ENCODE measurements at places on chromosomes 2 and 18.
A peak's percentile ranks its signal among the peaks of the same experiment; 100 is the strongest.

DNA sequence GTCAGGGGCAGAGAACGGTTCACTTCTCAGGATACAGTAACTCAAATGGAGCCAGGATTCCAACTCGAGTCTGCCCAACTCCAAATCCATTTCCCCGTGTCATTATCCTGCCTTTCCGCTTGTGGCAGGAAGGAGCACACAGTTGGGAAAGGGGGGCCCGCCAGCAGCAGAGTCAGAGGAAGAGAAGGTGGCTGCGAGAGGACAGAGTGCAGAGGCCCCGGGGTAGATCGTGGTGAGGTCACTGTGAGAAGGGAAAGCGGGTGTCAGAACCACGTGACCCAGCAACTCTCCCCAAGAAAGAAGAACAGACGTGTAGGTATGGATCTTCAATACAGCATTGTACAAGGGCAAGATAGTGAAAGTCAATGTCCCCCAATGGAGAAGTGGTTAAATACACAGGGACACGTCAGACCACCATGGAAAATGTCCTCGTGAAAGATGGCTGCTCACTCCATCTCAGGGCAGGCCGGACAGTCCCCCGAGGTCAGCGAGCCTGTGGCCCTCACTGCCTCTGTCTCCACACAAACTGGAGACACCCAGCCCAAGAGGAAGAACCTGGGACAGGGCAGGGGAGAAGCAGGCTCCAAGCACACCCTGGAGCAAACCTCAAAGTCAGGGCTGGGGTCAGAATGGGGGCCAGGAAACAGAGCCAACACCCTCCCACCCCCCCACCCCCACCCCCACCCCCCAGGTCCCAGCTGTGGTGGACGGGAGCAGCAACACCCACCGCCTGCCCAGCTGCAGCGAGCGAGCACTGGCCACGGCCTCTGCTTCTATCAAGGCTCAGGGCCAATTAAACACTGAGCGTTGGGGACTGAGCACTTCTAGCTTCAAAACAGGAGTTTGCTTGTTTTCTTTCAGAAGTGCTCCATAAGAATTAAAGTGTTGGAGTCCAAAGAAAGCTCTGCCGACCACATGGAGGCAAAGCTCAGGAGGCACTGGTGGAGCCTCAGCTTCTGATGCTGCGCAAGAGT is 92.7 kb downstream of the EIPR1 start:
- no peak for DNase-seq

DNA sequence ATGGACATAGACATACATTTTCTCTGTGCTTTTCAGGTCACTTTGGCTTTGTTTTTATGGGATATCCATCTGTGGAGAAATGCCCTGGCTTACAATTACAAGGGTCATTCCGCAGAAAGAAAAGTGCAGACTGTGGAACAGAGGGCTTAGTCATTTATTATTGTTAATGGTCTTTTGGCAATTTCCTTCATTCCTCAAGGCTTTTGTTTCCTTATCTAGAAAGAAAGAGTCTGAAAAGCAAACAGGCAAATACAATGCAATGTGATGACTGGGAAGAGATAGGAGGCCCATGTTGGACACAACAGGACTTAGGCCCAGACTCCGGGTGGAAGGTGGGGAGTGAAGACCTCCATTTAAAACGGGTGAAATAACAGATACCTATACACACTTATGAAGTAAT is 129.5 kb upstream of the CAVIN2 start:
- no peak for DNase-seq

DNA sequence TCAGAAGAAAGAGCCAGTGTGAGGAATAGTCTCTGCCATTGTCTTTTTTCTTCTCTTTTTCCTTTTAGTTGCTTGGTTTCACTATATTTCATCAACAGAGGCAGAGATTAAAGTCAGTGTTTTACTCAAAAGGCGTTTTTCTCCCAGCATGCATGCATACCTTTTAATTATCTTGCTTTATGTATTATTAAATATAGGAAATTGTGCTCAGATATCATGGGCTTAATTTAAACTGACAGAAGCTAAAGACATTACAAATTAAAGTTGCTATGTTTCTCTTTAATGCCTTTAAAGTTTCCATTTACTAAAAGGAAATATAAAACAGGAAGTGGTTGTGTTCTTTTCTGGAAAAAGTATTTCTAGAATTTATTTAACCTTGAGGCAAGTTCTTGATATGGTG is 223.3 kb upstream of the ATP5MC3 start:
- no peak for DNase-seq

GRCh38 chr2:118835746-118836410 is 11.6 kb downstream of the EN1 start:
- DNase-seq = no peak

DNA sequence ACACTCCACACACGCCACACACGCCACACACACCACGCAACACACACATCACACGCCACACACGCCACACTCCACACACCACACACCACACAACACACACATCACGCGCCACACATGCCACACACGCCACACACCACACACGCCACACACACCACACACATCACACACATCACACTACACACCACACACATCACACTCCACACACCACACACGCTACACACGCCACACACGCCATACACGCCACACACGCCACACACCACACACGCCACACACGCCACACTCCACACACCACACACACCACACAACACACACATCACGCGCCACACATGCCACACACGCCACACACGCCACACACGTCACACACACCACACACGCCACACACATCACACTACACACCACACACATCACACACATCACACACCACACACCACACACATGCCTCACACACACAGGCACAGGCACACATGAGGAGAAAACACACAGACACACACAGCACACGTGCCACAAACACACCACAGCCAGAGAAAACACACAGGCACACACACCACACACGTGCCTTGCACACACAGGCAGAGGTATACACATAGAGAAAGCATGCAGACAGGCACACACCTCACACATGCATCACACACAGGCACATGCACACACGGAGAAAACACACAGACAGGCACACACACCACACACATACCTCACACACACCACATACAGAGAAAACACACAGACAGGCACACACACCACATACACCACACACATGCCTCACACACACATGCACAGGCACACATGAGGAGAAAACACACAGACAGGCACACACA is 241.5 kb upstream of the MYT1L start:
- no peak for DNase-seq

GRCh38 chr2:113283704-113284284 is 5.1 kb upstream of the PAX8 start:
- DNase-seq = no peak

DNA sequence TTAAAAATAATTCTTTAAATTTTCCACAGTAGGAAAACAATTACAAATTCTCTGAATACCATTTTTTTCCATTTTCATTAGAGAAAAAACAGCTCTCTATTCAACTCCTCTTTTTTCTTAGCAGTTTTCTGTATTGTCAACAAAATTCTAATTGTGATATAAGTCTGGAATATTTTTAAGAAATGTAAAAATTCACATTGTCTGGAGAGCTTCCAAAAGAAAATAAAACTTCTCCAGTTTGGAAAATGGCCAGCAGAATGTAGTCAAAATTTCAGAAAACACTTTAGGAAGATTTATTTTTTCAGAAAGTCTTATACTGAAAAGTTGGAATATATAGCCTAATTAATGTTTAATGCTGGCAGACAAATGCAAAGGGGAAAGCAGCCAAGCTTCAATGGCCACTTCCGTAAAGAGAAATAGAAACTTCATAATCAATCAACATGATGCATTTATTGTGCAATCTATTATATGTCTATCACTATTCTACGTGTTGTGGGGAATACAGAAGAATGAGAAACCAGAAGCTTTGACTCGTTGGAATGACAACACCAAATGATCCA is 733.2 kb upstream of the PKDCC start:
- no peak for DNase-seq

GRCh38 chr2:179802051-179802882 is 59.1 kb downstream of the ZNF385B start:
- no peak for DNase-seq

DNA sequence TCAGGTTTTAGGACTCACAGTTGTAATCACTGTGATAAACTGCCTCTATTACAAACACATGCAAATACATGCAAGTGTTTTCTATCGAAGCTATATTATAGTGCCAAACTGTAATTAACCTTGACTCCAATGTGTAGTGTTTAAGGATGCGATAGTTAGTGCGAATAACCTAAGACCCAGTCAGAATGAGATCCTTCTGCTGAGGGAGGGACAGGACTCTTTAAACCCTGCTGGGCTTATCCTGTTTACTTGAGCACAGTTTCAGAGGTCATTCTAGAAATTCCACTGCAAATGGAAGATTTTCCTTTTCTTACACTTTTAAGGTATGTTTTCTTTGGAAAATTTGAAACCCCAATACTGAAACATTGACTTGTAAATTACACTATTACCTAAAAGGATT is 68.2 kb downstream of the CALCRL start:
- no peak for DNase-seq

DNA sequence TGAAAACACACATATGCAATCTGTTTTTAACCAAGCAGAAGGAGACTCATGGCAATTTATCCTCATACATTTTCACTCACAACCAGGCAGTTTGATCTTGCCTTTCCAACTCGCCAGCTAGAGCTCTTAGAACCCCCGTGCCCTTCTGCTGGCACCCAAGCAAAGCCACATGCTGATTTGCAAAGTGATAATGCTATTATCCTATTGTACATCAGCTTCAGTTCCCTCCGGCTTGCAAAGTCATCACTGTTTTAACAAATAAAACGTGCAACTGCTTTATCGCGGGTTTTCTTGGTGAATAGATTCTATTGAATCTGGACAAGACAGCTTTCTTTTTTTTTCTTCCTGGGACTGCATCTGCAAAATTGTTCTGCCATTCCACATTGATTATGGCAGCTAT is 314.6 kb downstream of the LNPK start:
- no peak for DNase-seq

DNA sequence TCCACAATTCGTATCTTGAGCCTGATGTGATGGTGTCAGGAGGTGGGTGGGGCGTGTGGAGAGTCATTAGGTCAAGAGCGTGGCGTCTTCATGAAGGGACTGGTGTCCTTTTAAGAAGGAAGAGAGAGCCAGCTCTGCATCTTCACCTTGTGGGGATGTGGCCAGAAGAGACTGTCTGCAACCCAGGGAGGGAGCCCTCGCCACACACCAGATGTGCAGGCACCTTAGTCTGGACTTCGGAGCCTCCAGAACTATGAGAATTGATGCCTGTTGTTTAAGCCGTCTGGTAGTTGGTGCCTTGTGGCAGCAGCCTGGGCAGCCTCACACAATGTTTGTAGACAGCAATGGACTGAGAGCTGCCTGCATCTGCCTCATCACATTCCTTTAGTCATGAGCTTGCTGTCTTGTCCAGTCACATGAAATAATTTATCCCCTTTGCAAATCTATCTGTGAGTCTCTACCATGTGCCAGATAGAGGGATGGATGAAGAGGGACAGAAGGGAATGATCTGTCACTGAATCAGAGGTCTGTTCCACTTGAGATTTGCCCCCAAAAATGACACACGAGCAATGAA is 61.0 kb downstream of the MYT1L start:
- no peak for DNase-seq

DNA sequence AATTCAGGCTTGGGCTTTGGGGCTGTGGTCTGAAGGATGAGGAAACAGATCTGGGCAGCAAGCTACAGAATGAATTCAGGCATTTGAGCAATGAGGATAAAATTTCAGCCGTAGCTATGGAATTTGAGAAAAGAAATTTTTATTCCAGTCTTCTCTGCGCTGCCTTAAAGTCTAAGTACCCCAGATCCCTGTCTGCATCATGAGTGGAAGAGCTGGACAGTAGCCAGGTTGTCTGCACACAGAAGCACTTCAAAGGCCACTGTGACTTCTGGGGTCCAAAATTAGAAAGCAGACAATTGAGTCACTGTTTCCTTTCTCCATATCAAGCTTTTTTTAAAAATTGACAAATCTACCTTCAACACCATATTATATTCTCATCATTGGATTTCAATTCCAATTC is 787.6 kb upstream of the GCFC2 start:
- peak; percentile 5 for DNase-seq

DNA sequence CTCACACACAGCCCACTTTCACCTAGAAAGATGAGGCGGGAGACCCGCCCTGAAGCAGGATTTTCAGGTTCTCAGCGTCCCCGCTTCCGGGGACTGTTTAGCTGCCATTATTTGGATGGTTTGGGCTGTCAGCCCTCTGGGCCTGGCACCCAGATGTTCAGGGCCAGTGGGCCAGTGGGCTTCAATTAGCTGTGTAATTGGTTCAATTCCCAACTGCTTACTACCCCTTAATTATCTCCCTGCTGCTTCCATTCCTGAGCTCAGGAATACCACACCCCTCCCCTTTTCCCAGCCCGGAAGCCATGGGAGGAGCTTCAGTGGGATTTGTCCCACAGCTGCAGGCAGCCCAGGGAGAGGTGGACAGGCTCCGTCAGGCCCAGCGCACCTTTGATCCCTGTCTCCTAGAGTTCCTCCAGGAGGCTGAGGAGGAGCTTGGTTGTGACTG is 114.1 kb upstream of the MYCN start:
- DNase-seq = peak; percentile 35

DNA sequence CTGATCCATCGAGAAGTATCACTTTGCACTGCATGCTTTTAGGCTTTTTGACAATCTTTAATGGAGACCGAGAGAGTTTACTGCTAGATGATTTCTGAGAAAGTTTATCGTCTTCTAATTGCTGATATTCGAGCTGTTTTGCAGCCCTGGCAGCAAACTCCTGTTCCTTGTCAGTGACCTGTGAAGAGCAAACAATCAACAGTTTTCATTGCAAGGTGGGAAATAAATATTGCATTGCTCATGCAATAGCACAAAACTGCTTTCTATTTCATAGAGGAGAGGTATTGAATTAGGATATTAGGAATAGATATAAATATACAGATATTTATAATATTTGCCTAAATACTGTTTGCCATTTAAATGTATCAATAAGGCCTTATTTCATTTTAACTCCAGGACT is 65.5 kb downstream of the EPB41L3 start:
- DNase-seq = no peak

DNA sequence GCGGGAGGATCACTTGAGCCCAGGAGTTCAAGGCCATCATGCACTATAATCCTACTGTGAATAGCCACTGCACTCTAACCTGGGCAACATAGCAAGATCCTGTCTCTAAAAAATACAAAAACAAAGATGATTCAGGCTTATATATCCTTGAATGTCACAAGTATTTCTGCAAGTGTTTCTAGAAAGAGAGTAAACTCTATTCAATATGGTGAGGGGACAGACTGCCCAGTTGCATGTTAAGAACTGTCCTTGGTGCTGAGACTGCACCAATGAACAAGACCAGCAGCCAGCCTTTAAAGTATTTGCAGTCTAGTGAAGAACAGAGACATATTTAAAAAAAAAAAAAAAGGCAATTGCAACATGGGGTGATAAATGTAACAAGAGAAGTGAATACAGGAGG is 16.4 kb downstream of the MAP3K19 start:
- no peak for DNase-seq

- no peak for DNase-seq
These were observed 43.1 kb downstream of the RBMS1 start for GRCh38 chr2:160450486-160450885.

GRCh38 chr2:172350839-172351479 is 76.4 kb upstream of the ITGA6 start:
- DNase-seq = no peak

DNA sequence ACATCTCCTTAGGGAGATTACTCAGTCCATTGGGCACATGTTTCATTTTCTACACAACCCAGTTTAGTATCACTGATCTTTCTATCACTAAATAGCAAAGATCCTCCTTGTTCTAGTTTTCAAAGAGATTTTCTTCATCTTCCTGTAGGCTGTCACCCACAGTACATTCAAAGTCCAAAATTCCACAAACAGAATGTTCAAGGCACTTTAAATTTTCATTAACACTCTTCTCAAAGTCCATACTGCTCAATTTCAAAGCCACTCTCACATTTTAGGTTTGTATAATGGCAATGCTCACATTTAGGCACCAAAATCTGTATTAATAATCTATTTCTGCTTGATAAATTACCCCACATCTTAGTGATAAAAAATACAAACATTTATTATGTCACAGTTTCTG is 152.8 kb downstream of the FSIP2 start:
- no peak for DNase-seq

Measured in BE2C (cell line).